ENCODE measurements at places on chromosomes 12 and 14.

DNA sequence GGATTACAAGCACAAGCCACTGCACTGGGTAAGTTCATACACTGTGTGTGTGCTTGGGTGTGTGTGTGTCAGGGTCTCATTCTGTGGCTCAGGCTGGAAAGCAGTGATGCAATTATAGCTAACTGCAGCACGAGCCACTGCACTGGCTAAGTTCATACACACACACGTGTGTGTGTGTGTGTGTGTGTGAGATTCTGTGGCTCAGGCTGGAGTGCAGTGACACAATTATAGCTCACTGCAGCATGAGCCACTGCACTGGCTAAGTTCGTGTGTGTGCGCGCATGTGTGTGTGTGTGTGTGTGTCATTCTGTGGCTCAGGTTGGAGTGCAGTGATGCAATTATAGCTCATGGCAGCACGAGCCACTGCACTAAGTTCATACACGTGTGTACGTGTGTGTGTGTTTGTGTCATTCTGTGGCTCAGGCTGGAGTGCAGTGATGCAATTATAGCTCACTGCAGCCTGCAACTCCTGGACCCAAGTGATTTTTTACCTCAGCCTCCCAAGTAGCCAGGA, 85.4 kb downstream of the HECTD1 start:
- no peak for DNase-seq

GRCh38 chr14:50677527-50678063, 9.5 kb upstream of the SAV1 start:
- DNase-seq, result no peak

GRCh38 chr12:66072566-66072965, 58.0 kb downstream of the LLPH start:
- no peak for DNase-seq

- peak; percentile 66 for DNase-seq
Observed at GRCh38 chr14:51652168-51653078, 713 bp downstream of the FRMD6 start.

DNA sequence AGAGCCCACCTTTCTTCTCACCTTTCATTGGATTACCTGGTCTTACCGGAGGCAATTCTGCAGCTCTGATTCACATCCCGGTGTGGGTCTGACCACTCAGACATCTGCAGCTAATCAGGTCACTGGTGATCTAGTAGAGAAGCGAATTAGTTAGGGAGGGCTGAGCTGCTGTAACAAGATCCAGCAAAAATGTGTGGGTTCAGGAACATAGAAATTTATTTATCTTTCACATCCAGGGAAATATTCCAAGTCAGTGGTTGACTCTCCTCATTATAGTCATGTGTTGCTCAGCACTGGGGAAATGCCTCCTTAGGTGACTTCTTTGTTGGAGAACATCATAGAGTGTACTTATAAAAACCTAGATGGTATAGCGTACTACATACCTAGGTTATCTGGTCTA, 218.7 kb upstream of the PELI2 start:
- DNase-seq, result no peak

- peak; percentile 88 for DNase-seq
Observed at GRCh38 chr14:35336494-35337268, 44.5 kb downstream of the PSMA6 start.

DNA sequence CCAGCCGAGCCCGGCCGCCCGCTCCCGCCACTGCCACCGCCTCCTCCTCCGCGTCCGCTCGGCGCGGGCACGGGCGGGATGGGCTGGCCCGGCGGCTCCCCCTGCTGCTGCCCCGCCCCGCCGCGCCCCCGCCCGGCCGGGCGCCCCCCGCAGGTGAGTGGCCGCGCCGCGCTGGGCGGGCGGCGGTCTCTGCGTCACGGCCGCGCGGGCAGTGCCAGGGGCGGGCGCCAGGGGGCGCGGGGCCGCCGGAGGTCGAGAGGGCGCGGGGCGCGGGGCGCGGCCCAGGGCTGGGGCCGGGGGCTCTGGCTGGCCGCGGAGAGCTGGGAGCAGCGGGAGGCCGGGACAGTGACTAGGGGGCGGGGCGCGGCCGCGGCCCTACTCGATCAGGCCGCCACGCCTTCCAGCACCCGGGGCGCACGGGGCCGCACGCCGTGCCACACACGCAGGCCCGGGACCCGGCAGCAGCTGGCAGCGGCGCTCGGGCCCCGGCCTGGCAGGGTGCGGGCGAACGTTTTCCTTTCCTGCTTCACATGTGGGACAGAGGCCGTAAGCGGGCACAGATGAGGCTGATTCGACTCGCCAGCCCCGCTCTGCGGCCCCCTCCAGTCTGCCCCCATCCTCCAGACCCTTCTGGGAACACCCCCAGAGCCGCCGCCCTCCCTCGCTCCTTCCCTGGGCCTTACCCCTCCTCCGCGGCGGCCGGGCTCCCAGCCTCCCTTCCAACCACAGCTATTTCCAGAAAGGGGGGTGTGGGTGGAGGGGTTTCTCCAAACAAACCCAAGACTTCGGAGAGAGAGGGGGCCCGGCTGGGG, 2.4 kb upstream of the TNS2 start:
- peak; percentile 93 for DNase-seq

DNA sequence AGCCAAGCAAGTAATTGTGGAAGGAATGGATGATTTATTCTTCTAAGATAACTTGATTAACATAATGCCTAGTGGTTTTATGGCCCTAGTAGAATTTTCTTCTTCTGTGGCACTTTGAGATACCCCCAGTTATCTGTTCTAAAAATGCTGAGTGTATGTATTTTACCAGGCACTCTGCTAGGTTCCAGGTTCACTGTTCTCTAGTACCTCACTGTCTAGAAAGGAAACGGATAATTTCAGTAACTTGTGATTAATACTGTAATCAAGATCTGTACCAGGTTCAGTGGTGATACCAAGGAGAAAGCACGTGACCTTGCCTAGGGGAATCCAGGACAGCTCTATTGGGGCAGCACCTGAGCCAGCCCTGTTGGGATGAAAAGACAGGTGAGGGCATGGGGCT, 8.0 kb downstream of the ANO6 start:
- DNase-seq, result no peak

DNA sequence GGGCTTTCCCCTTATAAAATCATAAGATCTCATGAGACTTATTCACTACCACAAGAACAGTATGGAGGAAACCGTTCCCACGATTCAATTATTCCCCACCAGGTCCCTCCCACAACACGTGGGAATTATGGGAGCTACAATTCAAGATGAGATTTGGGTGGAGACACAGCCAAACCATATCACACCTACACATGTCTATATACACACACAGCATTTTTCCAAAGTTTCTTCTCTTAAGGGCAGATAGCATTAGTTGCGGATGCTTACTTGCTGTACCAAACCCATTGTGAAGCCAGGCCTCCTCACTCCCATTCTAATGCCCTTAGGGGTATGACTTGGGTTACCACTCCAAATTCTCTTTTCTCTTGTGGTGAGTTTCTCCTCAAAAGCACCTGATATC, 104.1 kb upstream of the RAP1B start:
- no peak for DNase-seq

DNA sequence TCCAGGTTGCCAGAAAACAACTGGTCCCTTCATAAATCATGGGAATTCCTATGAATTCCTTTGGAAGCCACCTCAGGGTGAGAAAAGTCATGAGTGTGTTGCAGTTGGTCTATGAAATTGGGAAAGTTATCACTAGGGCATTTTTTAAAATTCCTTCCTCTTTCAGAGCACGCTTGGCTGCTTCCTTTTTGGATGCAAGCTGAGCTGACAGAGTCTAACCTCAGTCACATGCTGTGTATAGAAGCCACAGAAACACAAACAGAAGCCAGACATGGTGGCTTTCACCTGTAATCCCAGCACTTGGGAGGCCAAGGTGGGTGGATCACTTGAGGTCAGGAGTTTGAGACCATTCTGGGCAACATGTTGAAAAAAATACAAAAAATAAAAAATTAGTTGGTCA, 21.7 kb upstream of the HELB start:
- DNase-seq, result peak; percentile 38

DNA sequence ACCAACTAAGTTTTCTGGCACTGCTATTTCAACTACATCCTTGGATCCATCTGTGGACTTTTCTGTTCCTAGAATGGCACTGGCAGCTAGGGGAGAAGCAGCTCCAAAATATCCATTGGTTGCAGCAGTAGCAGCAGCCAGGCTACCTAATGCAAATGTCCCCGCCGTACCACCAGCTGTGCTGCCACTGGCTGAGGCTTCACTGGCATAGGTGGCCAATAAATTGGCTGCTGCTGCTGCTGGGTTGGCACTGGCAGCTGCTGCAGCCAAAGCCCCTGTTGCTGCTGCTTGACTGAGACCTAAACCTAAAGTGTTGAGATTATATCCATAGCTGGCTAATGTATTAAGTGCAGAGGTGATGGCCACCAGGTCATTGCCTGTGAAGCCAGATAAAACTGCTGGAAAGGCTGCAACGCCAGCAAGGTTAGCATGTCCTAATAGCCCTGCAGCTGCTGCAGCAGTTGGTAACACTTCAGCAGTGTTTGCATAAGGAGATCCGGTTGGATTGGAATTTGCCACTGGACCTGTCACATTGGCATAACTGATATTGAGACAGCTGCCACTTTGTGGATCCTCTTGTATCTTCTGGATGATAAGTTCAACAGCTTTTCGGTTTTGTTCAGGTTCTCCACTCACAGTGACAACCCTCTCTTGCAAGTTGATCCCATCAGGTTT, 149.5 kb downstream of the NOVA1 start:
- no peak for DNase-seq

GRCh38 chr12:121975021-121975420, 46.7 kb upstream of the BCL7A start:
- no peak for DNase-seq

DNA sequence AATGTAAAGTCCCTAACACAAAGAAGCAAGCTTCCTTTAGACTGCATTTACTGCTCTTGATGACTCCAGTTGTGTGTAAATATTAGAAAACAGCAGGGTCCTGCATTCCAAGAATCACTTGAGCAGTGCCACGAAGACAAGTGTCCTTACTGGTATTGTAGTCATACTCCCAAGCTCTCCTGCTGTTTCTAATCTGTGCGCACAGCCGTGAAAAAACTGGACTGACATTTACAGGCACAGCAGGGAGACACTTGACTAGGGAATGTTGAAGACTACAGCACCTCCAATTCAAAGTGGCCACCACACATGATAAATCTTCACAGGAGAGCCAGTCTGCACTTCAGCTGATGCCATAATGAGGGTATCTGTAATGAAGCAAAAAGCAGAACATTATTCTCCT, 91.4 kb downstream of the VRK1 start:
- DNase-seq, result no peak

GRCh38 chr12:101968770-101969169, 91.4 kb downstream of the DRAM1 start:
- no peak for DNase-seq

DNA sequence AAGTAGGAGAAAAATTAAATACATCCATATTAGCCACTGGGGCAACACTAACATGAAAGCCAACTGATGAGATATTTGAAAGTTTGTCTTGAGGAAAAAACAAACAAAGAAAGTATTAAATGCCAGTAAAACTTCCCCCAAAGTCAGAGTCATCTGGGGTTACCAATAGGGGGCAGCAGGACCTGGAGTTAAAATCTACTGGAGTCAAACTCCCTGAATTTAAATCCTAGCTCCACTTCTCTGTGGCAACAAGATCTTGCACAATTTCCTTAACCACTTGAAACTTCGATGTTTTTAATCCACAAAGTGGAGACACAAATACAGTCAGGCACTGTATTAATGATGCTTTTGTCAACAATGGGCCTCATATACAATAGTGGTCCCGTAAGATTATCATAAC, 14.4 kb downstream of the PLEKHG7 start:
- DNase-seq, result no peak

DNA sequence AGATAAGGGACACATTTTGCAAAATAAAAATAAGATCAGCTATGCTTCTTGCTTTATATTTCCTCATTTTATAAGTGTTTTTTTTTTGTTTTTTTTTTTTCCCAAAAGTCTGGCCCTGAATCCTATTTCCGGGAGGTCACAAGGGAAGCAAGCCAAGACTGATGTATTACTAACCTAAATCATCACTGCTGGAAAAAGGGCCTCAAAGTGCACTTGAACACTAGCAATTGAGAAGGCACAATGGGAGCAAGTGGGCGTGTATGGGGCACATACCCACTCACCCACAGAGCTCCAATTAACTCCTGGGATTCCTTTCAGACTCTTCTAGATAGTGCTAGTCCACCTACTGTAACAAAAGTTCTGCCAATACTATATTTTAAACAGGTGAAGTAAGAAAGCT, 58.8 kb downstream of the STON2 start:
- peak; percentile 74 for DNase-seq
